IPS-NIHi11 (cell line): ENCODE measurements at places on chromosomes 4 and X.

- no peak for DNase-seq
These were observed 28.4 kb upstream of the NAP1L5 start for GRCh38 chr4:88725986-88726385.

DNA sequence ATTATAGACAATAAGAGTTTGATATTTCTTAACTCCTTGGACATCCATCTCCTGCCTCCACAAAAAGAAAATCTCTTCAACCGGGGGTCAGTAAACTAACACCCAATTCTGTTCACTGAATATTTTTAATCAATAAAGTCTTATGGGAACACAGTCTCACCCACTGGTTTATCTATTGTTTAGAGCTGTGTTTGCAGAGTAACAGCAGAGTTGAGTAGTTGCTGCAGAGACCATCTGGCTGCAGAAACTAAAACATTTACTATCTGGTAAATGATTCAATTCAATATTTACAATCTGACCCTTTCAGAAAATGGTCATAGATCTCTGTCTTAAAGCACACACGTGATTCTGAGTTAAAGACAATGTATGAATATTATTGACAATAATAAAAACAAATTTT lies 94.0 kb downstream of the TMA16 start:
- no peak for DNase-seq

GRCh38 chr4:8015512-8015911 lies 75.9 kb upstream of the AFAP1 start:
- DNase-seq = peak; percentile 63

DNA sequence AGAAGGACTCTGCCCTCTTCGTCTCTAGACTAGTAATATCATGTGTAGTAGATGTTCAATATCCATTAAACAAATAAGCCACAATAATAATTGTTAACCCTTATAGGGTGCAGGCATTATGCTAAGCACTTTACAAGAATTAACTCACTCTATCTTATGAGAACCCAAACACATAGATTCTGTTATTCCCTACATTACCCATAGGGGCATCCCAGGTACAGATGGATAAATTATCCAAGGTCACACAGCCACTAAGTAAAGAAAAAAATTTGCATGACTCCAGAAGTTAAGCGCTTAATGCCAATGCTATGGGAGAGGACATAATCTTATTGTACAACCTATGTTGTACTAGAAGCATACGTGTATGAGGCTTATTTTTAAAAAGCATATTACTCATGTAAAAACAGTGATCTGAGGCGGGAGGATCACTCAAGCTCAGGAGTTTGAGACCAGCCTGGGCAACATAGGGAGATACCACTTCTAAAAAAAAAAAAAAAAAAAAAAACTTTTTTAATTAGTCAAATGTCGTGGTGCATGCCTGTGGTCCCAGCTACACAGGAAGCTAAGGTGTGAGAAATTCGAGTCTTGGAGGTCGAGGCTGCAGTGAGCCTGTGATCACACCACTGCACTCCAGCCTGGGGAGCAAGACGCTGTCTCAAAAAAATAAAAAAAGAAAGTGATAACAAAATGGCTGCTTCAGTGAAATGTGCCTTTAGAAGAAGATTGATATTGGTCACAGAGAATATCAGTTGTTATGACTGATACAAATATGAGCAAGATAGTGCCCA lies 13.6 kb downstream of the LDB2 start:
- DNase-seq = no peak

GRCh38 chrX:107530141-107530540 lies 80.7 kb downstream of the FRMPD3 start:
- DNase-seq = no peak

- DNase-seq = no peak
These were observed 999.4 kb downstream of the GLUD2 start for GRCh38 chrX:122046815-122047214.

DNA sequence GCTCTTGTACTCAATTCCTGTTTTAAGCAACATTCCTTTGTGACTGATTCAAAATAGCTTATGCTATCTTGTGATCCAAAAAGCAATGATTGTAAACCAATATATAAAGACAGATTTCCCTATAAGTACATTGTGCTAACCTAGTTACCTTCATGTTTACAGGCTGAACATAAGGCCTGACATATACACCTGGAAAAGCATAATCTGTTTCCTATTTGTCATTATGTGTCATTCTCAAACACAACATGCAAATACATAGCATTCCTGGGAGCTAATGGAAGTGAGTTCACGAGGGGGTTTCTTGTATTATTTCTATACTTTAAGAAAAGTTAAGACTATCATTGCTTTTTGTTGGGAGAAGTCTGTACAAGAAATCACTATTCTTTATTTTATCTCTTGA lies 638.1 kb upstream of the AGA start:
- no peak for DNase-seq

DNA sequence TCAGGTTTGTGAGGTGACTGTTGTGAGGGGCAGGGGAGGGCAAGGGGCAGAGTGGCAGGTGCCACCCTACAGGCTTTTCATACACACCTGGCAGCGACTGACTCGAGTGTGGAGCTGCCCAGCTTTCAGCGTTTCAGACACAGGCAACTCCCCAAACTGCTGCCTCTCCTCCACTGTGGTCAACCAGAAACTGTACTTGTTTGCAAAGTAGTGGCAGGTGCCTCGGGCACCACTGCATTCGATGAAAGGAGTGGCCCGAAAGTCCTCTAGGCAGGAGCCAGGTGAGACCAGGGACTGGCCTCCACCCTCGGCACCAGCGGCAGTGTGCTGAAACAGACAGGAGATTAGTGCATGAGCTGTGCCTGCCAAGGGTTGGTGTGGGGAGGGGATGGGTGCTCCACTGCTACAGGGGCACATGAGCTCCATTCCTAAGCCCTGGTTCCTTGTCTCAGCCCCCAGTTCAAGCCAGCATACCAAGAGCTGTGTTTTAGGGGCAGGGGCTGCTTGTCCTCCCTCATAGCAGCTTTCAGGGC lies 65.4 kb downstream of the ATG4A start:
- DNase-seq = no peak
